NCI-H748 treated with DMSO at 0.1 percent for 48 hours (cell line): ENCODE measurements at places on chromosomes 7 and 10.

- no peak for DNase-seq
Measured at GRCh38 chr7:41162612-41163011, 540.3 kb downstream of the INHBA start.

DNA sequence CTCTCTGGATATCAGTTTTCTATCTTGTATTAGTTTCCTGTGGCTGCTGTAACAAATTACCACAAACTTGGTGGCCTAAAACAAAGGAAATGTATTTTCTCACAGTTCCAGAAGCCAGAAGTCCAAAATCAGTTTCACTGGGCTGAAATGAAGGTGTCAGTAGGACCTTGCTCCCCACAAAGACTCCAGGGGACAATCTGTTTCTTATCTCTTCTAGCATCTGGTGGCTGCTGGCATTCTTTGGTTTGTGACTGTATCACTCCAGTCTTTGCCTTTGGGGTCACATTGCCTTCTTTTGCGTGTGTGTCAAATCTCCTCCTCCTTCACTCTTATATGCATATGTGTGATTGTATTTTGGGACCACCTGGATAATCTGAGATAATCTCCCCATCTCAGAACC lies 153.0 kb upstream of the PRPS1L1 start:
- DNase-seq = no peak

DNA sequence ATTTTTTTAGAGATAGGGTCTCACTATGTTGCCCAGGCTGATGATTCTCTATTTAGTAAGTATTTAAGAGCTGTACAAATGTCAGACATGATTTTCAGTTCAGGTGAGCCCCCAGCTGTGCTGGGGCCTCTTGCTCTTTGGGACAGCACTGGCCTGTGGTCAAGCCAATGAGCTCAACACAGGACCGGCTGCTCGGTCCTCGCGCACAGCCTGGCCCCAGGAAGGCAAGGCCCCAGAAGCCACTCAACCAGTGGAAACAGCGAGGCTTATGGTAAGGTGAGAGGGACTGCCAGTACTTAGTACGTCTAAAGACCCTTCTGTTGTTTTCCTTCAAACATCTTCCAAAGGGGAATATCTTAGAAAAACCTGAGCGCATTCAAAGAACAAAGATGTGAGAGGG lies 211.8 kb downstream of the SKIDA1 start:
- DNase-seq = no peak

GRCh38 chr10:77393821-77394501 lies 243.6 kb downstream of the KCNMA1 start:
- no peak for DNase-seq

DNA sequence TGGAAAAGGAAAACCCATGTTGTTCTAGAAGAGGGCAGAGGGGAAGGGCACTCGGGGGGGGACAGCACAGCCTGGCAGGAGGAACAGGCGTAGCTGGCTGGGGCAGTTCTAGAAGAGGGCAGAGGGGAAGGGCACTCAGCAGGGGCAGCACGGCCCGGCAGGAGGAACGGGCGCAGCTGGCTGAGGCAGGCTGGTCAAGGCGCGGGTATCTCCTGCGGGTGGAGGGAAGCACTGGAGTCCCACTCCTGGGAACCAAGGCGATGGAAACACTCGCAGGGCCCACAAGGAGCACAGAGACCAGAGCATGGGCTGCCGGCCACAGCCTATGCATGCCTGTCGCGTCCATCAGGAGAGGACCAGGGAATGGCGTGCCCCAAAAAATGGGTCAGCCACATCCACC lies 36.7 kb downstream of the PAPOLB start:
- no peak for DNase-seq

- no peak for DNase-seq
Measured at GRCh38 chr7:155847821-155848435, 35.7 kb upstream of the SHH start.

GRCh38 chr7:31957090-31957720 lies 113.0 kb downstream of the PDE1C start:
- DNase-seq = no peak

- peak; percentile 62 for DNase-seq
Measured at GRCh38 chr7:31782411-31782991, 95.5 kb downstream of the PPP1R17 start.
